Activated naive CD4-positive, alpha-beta T cell treated with anti-CD3 and anti-CD28 coated beads for 36 hours (primary cell): ENCODE measurements at places on chromosomes 2 and 18.

- no peak for DNase-seq
These were observed 197.8 kb upstream of the MEIS1 start for GRCh38 chr2:66236816-66237802.

DNA sequence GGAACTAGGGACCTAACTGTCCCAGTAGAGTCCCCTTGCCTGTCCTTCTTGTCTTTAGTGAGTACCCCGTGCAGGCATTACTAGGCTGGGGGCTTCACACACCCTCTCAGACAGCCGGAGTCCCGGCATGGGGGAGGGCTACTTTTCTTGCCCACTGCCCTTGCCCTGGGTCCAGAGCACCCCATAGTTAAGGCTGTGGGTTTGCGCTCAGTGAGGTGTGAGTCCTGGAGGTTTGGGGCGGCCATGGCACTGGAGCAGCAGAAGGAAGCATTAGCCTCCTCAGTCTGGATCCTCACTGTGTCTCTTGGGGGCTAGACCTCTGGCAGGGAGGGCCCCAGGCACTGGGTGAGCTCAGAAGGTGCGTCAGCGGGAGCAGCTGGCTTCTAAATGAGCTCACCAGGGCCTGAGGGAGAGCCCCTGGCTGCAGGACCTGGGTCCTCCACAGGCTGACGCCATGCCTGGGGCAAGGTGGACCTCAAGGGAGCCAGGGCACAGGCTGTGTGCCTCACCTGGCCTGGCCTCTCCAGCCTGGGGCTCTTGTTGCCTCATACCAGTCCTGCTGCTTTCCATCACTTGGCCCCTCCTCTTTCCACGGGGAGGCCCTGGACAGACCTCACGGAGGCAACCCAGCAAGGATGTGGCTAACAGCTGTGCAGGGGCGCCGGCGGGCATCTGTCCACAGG is 27.4 kb downstream of the HS6ST1 start:
- DNase-seq, result no peak

DNA sequence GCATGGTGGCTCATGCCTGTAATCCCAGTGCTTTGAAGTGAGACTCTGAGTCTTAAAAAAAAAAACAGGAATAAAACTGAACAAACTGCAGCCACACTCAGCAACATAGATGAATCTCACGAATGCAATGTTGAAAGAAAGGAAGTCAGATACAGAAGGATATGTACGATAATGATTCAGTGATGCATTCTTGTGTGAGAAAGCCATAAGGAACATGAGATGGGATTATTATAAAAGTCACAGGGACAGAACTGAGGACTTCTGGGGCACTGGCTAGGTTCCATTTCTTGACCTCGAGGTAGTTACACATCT is 56.9 kb upstream of the SMAD2 start:
- no peak for DNase-seq

- peak; percentile 84 for DNase-seq
These were observed at the start of gene ITSN2 for GRCh38 chr2:24360050-24360962. ITSN2 (minus strand) TSS chr2:24360536; CDS start chr2:24328082, 32,454 bp downstream.

- DNase-seq, result no peak
These were observed 34.6 kb downstream of the SETBP1 start for GRCh38 chr18:44715245-44715644.

- no peak for DNase-seq
These were observed 95.3 kb downstream of the GFPT1 start for GRCh38 chr2:69291721-69292120.

- no peak for DNase-seq
These were observed 34.6 kb downstream of the EFEMP1 start for GRCh38 chr2:55888936-55889335.

GRCh38 chr18:76495006-76495370 is at the start of gene ZNF516:
ZNF516 (minus strand) TSS chr18:76495242; CDS start chr18:76443054, 52,188 bp downstream.
- DNase-seq, result peak; percentile 30

- DNase-seq, result no peak
These were observed 51.4 kb upstream of the GPC1 start for GRCh38 chr2:240383871-240384700.

GRCh38 chr2:146212602-146213001 is 1632.2 kb upstream of the ACVR2A start:
- DNase-seq, result no peak

DNA sequence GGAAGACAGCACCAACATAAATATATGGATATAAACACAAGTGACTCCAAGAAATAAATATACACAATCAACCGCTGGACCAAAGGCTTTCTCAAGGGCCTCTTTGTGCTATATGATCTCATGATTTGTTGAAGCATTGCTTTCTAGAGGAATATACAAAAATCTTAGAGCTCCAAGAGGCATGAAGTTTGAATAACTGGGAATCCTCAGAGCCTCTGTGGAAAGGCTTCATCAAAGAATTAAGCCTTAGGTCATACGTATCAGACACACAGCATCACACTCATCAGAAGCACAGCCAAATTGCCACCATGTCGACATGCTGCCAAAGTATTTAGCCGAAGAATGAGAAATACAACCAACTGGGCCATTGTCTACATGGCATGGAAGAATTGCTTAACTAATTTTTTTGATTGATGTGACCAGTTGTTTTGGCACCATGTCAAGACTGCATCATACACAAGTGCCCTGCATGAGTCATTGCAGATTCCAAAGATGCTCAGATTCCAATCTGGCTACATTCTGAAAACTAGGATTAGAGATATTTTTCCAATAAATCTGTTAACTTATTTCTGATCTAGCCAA is 860.6 kb upstream of the ZEB2 start:
- DNase-seq, result no peak
